ENCODE measurements at places on chromosomes 16 and 17.

DNA sequence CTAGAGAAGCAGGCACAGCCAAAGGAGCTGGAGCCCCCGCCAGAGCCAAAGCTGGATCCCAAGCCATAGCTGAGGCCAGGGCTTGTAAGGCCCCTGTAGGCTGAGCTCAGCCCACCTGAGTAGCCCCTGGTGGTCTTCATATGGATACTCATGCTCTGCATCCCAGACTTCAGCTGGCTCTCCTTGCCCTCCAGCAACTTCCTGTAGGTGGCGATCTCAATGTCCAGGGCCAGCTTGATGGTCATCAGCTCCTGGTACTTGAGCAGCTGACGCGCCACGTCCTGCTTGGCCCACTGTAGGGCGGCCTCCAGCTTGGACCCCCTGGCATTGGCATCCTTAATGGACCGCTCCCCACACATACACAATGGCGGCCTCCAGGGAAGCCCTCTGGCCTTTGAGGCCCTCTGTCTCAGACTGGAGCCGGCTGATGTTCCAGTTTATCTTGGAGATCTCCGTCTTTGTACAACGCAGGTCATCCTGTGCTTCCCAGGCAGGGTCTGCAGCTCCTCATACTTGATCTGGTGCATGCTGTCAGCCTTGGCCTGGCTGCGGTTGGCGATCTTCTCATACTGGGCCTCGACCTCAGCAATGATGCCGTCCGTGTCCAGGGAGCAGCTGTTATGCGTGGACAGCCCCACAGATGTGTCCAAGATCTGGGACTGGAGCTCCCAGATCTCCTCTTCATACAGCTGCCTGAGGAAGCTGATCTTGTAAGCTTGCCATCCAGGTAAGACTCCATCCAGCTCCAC lies 28.9 kb downstream of the IKZF3 start:
- DNase-seq, result no peak

DNA sequence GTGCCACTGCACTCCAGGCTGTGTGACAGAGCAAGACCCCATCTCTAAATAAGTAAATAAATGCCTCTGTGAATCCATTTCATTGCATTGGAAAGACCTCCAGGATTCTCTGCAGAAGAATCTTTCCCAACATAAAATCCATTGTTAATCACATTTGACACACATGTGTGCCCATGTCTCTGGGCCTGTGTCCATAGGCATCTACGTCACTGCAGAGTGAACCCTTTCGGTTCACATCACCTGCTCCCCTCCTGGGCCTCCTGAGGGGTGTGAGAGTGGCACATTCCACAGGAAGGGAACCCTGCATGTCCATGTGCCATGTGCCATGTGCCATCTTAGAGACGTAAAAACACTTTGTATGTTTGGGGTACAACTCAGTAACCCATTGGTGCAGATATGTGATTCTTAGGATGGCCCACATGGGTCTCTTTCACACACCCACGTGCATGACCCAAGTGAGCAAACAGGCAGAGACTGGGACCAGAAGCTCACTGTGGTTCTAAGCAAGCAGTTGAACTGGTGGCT lies 427.5 kb downstream of the MAF start:
- no peak for DNase-seq

GRCh38 chr17:44113868-44114840 lies 9.3 kb downstream of the HDAC5 start:
- no peak for DNase-seq

- no peak for DNase-seq
These were observed at the start of gene CHRNB1 for GRCh38 chr17:7444682-7445618. TSS of gene CHRNB1 (plus strand) at chr17:7445061. CDS start at chr17:7445128, 67 bp downstream.

DNA sequence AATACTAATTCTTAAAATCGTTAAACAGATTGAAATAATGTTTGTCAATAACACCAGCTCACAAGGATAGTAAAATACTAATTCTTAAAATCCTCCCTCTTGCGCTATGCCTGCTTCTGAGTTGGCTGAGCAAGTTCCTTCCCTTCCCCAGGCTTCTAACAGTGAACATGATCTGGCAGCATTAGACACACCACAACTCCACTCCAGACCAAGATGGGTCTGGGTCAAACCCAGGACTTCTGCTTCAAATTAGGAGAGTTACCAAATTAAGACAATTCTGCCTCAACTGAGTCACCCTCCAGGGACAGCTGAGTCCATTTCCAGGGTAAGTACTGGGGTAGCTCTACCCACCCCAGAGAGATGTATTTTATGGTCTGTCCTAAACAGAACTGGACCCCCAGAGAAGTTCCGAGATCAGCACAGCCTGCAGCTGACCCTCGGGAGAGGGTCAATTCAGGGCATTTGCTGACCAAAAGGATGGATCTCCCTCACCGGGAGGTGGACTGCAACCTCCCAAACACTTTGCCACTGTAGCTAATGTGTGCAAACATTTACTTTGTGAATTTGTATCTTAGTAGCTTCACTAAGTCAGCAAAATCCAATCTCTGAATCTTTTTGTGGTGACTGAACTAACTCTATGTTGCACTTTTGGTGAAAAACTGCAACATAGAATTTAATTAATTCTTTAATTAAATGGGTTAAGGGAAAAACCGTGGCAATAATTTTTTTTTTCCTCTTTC lies 48.8 kb downstream of the ADCY9 start:
- no peak for DNase-seq

GRCh38 chr16:13315642-13316427 lies 414.4 kb downstream of the SHISA9 start:
- DNase-seq, result no peak

- DNase-seq, result no peak
These were observed 8.7 kb downstream of the TMEM204 start for GRCh38 chr16:1542166-1542500.

GRCh38 chr16:16867973-16868372 lies 489.0 kb downstream of the NPIPA7 start:
- DNase-seq, result no peak

- no peak for DNase-seq
These were observed 18.5 kb downstream of the RGS9 start for GRCh38 chr17:65155622-65156021.

- no peak for DNase-seq
These were observed 36.3 kb upstream of the BCAR1 start for GRCh38 chr16:75287708-75288107.

GRCh38 chr16:88993166-88993761 lies 16.3 kb upstream of the CBFA2T3 start:
- no peak for DNase-seq

GRCh38 chr16:85027958-85028684 lies 526 bp downstream of the KIAA0513 start:
- DNase-seq, result no peak

GRCh38 chr16:65600046-65600445 lies 478.2 kb upstream of the CDH11 start:
- no peak for DNase-seq

DNA sequence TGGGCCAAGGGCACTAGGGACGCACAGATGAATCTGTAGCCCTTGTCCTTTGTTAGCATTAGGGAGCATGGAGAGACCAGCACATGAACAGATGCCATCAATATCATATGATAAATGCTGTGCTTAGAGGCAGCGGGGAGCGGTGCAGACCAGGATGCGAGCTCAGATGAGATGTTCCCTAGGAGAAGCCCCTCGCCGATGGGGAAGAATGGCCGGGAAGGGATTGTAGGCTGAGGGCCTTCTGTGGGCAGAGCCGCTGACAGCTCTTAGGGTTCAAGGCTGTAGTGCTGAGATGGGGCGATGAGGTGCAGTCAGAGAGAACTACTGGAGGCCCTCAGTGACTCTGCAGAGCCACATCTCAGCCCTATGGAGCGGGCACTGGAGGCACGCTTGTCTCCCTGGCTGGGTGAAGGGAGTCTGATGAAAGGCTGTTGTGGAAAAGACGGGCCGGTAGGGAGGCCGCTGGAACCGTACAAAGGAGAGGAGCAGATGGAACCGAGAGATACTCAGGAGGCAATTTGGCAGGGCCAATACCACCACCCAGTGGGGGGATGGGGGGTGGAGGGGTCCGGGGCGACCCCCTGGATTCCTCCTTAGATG lies 66.3 kb upstream of the ENDOV start:
- no peak for DNase-seq

DNA sequence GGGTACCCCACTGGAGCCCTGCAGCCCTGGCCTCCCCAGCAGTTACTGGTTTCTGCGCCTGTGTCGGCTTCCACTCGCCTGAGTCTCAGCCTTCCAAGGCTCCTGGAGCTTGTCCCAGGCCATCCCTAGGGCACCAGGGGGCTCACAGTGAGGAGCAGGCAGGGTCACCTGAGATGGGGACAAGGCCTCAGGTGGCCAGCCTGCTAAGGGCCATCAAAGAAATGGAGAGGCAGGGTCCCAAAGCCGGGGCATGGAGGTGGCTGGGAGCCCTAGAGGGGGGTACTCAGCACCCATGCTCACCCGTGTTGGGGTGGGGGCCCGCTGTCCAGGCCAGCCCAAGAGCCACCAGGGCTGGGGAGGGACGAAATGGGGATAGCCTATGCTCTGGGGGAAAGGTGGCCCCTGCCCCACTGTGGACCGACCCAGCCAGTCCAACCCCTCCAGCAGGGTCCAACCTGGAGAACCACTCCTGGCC lies 1.3 kb downstream of the FASN start:
- no peak for DNase-seq

- DNase-seq, result no peak
These were observed 19.4 kb upstream of the TRIM25 start for GRCh38 chr17:56933151-56933745.

DNA sequence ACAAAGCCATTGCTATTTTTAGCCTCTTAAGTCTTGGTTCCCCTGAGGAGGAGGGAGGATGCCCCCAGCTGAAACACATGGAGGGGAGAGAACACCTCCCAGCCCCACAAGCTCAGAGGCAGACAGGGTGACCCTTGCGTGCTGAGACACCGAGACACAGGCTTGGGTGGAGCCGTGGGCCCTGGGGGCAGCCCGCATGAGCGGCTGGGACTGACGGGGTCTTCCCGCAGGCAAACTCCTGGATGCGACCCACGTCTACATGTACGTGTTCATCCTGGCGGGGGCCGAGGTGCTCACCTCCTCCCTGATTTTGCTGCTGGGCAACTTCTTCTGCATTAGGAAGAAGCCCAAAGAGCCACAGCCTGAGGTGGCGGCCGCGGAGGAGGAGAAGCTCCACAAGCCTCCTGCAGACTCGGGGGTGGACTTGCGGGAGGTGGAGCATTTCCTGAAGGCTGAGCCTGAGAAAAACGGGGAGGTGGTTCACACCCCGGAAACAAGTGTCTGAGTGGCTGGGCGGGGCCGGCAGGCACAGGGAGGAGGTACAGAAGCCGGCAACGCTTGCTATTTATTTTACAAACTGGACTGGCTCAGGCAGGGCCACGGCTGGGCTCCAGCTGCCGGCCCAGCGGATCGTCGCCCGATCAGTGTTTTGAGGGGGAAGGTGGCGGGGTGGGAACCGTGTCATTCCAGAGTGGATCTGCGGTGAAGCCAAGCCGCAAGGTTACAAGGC lies 9.8 kb downstream of the SLC16A3 start:
- DNase-seq, result no peak

DNA sequence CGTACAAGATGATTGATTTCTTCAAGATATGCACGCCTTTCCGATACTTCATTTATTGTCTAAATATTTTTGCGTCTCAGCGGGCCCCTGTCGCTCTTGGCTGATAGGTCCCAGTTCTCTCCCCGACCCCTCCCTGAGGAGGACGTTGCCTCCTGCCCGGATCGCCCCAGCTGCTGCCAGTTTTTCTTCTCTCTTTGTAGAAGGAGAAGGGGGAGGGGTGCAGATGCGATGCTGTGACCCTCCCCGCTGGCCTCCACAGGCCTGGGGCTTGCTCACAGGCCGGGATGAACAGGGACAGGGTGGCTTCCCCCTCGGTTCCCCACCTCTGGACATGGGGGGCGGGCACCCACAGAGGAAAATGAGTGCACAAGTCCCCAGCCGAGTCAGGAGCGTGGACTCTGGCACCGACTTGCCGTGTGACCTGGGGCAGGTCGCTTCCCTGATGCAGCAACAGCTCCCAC lies 53.6 kb upstream of the ZC3H18 start:
- no peak for DNase-seq

GRCh38 chr16:88810912-88811768 lies 588 bp downstream of the APRT start:
- DNase-seq, result peak; percentile 23

- DNase-seq, result no peak
These were observed 2.4 kb downstream of the EFNB3 start for GRCh38 chr17:7707446-7707845.

DNA sequence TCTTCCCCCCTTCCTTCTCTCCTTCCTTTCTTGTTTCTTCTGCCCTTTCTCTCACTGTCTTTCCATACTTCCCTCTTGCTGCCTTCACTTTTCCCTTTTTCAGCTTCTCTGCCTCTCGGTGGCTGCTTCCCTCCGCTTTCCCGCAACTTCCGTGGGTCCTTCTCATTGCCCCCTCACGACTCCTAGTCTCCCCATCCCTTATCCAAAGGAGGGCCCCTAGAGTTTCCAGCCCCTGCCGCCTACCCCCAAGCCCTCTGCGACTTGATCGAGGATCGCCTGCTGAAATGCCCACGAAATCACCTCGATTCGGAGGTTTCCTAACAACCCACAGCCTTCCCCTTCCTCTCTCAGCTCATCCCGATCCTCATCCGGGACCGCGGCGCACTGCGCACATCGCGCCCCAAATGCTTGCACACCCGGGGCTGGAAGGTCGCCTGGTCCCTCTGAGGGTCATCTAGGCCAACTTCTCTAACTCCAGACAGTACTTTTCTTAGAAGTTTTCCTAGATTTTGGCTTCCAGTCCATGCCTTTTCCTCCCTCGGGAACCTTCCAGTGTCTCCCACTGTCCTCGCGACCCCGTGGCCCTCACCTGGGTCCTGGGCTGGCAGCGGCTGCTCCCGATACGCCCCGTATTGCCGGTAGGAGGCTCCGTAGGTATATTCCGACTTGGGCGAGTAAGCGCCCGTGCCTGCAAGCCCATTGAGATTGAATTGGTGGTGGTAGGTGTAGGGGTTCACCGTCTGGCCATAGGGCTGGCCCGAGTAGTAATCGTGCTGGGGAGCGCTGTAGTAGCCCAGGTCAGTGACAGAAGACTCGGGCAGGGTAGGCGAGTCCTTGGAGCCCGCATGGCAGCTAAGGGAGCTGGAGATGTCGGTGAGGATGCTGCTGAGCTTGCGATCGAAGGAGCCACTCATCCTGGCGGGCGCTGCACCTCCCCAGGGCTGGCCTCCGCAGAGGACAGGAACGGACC lies 654 bp downstream of the DLX3 start:
- DNase-seq, result no peak

- no peak for DNase-seq
These were observed 4.8 kb upstream of the UTS2R start for GRCh38 chr17:82366749-82367148.

GRCh38 chr16:80433623-80434022 lies 107.2 kb upstream of the DYNLRB2 start:
- DNase-seq, result no peak

DNA sequence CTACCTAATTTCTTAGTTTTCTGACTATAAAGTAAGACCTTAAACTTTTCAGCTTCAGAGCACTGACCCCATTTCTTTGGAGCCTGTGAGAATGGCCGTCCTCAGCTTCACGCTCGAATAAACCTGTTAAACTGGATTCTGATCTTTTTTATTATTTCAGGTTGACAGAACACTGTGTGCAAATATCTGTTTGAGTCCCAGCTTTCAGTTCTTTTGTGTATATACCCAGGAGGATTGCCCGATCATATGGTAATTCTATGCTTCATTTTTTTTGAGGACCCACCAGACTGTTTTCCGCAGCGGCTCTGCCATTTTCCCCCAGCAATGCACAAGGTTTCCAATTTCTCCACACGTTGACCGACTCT lies 19.8 kb upstream of the KCNH6 start:
- DNase-seq, result no peak

Measured in stimulated activated CD8-positive, alpha-beta memory T cell treated with anti-CD3 and anti-CD28 coated beads, Interleukin-15, amount 100 ng/mL, for 1 hour (primary cell).